ENCODE measurements at places on chromosomes 7 and 10.

GRCh38 chr7:112437072-112437471 is 13.2 kb upstream of the IFRD1 start:
- no peak for DNase-seq

- DNase-seq = no peak
Observed at GRCh38 chr7:30863706-30864035, 48.0 kb upstream of the AQP1 start.

- no peak for DNase-seq
Observed at GRCh38 chr10:123669886-123670285, 3.7 kb downstream of the GPR26 start.

DNA sequence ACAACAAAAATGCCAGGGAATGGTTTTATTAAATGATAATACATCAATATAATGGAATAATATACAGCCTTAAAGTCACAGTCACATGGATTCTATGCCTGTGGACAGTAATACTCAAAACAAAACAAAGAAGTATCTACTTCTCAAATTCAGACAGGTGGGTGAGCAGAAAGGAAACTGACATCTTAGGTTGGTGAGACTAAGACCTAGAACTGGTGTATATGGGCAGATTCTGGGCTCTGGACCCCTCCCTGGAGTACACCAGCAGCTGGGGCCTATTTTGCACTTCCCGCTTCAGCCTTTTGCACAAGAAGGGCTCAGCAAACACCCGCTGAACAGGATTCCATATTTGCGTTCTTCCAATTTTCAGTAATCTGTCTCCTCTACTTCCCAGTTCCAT is 5.4 kb upstream of the FIS1 start:
- no peak for DNase-seq

DNA sequence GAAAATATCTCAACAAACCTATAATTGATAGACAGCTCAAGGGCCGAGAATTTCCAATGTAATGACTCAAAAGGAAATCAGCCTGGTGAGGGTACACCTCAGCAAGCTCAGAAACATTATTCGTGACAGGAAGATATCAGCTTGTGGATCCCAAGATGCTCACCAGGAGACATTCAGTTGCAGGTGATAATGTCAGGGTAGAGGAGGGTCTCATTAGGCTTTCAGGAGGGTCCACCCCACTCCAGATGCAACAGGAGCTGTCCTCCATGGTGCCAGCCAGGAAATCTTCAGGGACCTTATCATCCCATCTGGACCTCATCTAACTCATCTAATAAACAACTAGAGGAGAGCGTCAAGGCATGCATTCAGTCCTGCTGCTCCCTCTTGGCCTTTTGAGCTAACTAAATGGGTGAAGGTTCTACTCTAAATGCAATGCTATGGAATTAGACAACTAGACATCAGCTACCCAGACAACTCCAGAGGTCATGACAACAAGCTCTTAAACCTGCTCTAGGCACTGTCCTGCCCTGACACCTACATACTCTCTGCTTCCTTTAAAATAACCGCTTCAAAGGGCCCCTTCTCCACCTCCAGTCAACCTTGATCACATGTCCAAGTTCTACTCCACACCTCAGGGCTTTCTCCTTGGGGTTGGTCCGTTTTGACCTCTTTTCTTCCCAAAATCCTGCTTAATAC is 4.3 kb upstream of the GIMAP5 start:
- no peak for DNase-seq

DNA sequence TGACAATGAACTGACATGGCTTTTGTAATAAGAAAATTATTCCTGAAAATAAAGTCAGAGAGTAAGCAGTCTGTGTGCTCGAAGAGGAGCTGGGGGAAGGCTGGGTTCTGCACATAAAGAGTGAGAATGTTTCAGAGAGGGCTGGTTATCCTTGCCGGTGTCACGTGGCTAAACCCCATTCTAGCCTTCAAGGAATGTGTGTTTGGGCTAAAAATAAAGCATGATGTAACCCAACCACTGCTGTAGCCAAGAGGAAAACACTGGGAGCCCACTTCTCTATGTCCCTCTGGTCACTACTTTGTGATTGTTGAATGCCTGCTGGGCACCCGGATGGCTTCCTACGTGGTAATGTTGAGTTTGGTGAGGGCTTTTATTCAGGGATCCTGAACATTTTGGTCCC is 23.5 kb downstream of the WDFY4 start:
- no peak for DNase-seq

DNA sequence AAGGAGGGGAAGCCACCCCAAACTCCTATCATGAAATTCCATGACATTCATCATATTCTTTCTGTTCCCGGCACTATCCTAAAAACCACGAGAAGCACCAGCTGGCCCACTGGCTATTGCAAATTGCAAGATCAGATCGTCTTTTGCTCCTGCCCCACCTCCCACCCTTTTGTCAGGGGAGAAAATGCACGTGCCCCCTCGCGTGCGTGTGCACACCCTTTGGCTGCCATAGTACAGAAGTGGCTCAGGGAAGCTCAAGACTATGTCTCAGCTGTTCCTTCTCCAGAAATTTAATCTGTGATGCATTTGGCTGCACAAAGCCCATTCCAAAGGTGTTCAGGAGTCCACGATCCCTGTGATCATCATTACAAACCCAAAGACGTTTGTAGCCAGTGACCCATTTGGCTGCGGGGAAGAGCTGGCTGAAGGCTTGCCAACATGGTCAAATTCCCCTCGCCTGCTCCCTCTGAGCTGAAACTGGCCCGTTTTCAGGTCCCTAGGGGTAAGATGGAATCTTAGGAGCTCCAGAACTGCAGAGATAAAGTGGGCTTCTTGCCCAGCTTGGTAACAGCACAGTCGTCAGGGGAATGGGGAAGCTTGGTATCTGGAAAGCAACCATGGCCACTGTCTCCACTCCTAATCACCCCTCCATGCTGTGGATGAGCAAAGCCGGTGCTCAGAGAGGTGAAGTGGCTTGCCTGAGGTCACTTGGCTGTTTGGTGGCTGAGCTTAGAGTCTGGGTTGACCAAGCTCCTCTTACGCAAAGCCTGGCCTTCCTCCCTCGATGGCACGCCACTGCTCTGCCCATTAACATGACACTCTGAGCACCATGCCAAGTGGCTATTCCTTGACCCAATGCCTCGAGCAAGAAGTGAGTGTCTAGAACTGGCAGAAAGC is 155.4 kb downstream of the NEURL1 start:
- no peak for DNase-seq

DNA sequence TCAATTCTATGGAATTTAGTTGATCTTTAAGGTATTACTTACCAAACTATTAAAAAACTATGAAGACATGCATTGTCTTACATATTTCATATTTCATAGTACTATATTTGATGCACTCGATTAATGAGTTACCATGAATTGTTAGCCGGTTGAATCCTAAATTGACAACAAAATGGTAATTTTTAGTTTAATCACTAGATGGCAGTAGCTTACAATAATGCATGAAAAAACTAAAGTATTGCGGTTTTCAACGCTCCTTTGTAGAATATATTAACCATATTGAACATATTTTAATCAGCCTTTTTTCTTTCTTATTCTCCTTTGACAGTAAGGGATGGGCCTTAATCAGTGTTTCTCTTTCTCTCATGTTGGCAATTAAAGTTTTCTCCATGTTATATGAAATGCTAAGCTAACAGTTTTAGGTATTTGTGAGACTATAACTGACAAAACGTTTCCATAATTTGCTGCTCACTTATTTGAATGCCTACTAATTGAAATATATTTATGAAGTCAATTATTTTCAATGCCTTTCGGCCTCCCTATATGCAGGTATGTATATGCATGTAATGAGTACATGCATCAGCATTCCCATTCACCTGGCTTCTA is 48.5 kb upstream of the ARL4A start:
- DNase-seq = no peak

GRCh38 chr10:131609176-131609575 is 291.6 kb upstream of the PPP2R2D start:
- no peak for DNase-seq

GRCh38 chr10:128058106-128058749 is 68.0 kb downstream of the MKI67 start:
- DNase-seq = no peak

GRCh38 chr10:130560116-130560515 is 423.9 kb downstream of the GLRX3 start:
- DNase-seq = no peak

- DNase-seq = no peak
Observed at GRCh38 chr7:150739033-150739432, 1.8 kb downstream of the GIMAP5 start.

- no peak for DNase-seq
Observed at GRCh38 chr7:69619635-69620034, 21.4 kb downstream of the AUTS2 start.

DNA sequence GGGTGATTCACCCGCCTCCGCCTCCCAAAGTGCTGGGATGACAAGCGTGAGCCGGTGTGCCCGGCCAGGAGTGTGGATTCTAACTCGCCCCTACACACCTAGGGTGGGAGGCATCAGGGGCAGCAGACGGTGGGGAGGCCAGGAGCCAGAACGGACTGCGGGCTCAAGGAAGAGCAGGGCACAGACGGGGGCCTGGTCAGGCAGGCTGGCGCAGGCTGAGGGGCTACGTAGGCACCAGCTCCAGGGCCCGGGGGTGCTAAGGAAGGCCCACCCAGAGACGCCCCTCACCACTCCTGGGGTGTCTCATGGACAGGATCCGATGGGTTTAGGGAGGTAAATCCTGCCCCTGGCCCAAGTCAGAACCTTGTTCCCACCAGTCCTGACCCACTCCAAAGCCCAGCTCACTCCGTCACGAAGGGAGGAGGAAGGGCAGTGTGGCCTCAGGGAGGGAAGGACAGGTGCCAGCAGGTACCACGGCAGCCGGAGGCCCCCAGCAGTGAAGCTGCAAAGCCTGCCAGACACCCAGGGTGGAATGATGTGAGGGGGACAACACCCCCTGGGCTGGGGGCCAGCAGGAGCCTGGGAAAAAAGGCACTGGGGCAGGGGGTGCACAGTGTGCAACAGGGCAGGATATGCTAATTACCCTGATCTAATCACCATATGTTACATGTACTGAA is 251.4 kb downstream of the MAD1L1 start:
- no peak for DNase-seq

- DNase-seq = no peak
Observed at GRCh38 chr7:120994512-120995410, 6.2 kb downstream of the CPED1 start.

DNA sequence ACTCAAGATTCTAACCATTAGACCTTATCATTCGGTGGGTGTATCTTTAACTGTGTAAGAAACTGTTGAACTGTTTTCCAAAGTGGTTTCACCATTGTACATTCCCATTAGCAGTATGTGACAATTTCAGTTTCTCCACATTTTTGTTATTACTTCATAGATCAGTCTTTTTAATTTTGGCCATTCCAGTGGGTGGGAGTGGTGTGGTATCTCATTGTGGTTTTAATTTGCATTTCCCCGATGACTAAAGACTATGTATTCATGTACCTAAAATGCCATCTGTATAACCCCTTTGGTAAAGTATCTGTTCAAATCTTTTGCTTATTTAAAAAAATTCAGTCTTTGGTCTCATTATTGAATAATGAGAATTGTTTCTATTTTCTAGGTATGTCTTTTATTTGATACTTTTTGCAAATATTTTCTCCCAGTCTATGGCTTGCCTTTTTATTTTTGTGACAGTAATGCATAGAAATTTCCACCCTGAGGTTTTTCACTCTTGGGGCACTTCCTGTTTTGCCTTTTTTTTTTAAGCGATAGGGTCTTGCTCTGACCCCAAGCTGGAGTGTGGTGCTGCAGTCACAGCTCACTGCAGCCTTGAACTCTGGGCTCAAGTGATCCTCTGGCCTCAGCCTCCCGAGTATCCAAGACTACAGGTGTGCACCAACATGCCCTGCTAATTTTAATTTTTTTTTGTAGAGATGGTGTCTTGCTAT is 141.1 kb upstream of the ITGB1 start:
- no peak for DNase-seq

GRCh38 chr10:1451362-1451888 is 285.9 kb downstream of the ADARB2 start:
- no peak for DNase-seq

GRCh38 chr7:130961128-130961601 is 227.2 kb upstream of the KLF14 start:
- DNase-seq = peak; percentile 39

DNA sequence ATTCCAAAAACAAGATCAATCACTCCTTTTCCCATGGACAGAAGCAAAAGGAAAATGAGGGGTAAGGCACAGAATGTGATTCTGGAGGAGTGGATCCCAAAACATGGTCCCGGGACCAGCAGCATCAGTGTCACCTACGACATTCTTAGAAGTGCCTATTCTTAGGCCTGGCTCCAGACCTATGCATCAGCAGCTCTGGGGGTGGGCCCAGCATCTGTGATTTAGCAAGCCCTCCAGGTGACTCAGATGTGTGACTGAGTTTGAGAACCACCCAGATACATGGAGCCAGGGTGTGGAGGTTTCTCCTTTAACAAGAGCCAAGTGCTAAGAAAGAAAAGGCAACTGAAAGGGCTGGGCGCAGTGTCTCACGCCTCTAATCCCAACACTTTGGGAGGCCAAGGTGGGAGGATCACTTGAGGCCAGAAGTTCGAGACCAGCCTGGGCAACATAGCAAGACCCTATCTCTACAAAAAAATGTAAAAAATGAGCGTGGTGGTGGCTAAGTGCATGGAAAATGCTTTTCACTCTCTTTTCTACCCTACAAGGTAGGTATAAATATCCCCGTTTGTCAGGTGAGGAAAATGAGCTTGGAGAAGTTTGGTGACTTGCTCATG is 17.1 kb upstream of the ARPC1A start:
- no peak for DNase-seq

- DNase-seq = peak; percentile 8
Observed at GRCh38 chr10:50310560-50311174, 59.4 kb upstream of the ASAH2 start.

GRCh38 chr7:47441796-47442604 is 139.9 kb downstream of the TNS3 start:
- no peak for DNase-seq

DNA sequence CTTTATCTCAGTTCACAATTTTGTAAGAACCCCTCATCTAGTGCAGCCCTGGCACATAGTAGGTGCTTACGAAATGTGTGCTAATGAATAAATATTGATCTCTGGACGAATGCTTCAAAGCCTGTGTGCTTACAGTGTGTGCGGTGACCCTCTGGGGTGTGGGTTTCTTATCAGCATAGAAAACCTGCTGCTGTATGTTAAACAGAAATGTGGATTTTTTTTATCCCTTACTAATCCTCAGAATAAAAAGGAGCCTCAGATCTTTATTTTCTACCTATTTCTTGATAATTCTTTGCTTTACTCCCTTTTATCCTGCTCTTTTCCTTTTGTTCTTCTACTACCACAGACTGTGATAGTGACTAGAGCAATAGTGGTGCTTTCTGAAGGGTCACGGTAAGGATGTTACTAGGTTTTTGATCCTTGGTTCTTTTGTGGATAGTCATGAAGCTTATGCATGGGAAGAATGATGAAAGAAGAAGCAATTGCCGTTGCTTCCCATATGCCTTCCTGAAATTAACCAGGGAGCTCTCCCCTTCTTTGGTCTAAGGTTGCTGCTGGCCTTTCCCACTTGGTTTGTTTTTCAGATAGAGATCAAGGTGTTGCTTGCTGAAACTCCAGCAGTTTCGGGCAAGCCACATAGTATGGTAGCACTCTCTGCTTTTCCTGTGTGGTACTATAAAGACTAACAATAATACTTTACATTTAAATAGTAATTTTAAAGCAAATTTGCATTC is 44.7 kb downstream of the SPAG6 start:
- no peak for DNase-seq

GRCh38 chr10:93599335-93599734 is 1.7 kb downstream of the RBP4 start:
- DNase-seq = no peak

- no peak for DNase-seq
Observed at GRCh38 chr7:12570534-12571461, at the start of gene SCIN. Gene SCIN, plus strand, starts transcription at chr7:12570720. Its CDS starts 67 bp downstream, at chr7:12570787.

All from stimulated activated CD4-positive, alpha-beta T cell treated with anti-CD3 and anti-CD28 coated beads, Interleukin-1b, Interleukin-23, amount 100 ng/mL, for 1 hour (primary cell).